Naive thymus-derived CD4-positive, alpha-beta T cell (primary cell): ENCODE measurements at places on chromosomes 5 and 9.

GRCh38 chr5:110383231-110383630, 343.2 kb downstream of the TMEM232 start:
- no peaks in the 10 kb centered on the region for H3K27me3 ChIP-seq
- no peak overlapping the region for H3K4me3 ChIP-seq
- H3K4me1 ChIP-seq: no peaks in the 10 kb centered on the region
- H3K27ac ChIP-seq: no peak overlapping the region

DNA sequence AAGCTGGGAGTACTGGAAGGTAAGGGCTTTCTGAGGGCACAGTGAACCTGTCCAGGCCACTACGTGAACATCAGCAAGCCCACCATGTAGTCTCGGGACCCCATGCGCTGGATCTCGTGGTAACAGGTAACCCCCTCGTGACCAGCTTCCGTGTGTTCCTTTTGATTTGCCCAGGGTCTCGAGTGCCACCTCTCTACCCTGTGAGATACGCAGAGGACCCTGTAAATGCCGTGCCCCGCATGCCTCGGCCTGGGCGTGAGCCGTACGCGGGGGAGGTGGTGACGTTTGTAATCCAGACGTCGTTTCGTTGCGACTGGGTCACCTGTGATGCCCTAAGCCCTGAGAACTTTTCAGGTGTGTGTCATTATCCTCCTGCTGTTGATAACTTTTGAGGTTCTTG, 45.5 kb downstream of the TENT4A start:
- H3K4me3 ChIP-seq: no peak overlapping the region
- H3K4me1 ChIP-seq: no peaks in the 10 kb centered on the region
- DNase-seq: no peak

DNA sequence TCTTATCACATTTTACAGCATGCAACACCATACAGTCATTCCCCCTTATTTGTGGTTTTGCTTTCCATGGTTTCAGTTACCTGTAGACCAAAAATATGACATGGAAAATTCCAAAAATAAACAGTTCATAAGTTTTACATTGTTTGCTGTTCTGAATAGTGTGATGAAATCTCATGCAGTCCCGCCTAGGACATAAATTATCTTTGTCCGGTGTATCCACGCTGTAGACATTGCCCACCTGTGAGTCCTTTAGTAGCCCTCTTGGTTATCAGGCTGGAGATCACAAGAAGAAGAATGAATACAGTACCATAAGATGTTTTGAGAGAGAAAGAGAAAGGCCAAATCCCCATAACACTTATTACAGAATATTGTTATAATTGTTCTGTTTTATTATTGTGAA, 68.1 kb downstream of the SLC46A2 start:
- no peaks in the 10 kb centered on the region for H3K27me3 ChIP-seq
- H3K27ac ChIP-seq: no peak overlapping the region
- H3K36me3 ChIP-seq: no peaks in the 10 kb centered on the region

DNA sequence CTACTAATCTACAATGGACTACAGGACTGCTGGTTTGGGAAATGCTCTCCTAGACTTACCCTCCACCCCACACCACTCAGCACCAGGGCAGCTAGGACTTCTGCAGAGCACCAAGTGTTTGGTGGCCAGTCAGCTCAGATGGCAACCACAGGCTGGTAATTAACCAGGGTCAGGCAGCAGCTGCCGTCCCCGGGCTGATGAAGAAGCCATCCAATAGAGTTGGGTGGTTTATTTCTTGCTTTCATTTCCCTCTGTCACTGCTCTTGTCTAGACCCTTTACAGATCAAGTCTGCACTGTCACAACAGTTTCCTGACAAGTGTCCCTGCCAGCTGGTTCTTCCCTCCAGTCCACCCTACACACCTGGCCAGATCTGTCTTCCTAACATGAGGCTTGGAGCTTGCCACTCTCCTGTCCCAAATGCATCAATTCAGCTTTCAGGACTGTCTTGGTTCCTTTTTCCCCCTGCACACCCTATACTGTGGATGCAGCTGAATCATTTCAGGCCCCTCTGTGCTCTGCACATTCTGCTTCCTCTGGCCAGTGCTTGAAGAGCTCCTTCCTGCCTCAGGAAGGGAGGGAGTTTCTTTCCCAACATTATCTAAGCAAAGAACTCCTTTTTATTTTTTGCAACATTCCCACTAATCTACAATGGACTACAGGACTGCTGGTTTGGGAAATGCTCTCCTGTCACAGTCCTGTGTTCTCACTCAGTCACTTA, 30.2 kb upstream of the HSPA9 start:
- DNase-seq: no peak
- no peaks in the 10 kb centered on the region for H3K4me1 ChIP-seq
- no peaks in the 10 kb centered on the region for H3K36me3 ChIP-seq

- H3K36me3 ChIP-seq: no peaks in the 10 kb centered on the region
- no peaks in the 10 kb centered on the region for H3K27me3 ChIP-seq
- no peak for DNase-seq
- H3K4me1 ChIP-seq: no peaks in the 10 kb centered on the region
- no peak overlapping the region for H3K27ac ChIP-seq
Observed at GRCh38 chr5:150529555-150529954, 21.6 kb downstream of the NDST1 start.

- no peak for DNase-seq
- H3K27me3 ChIP-seq: no peaks in the 10 kb centered on the region
- no peaks in the 10 kb centered on the region for H3K36me3 ChIP-seq
- H3K4me1 ChIP-seq: no peaks in the 10 kb centered on the region
- no peak overlapping the region for H3K27ac ChIP-seq
- no peak overlapping the region for H3K4me3 ChIP-seq
Observed at GRCh38 chr5:147101659-147102369, 133.0 kb upstream of the STK32A start.

DNA sequence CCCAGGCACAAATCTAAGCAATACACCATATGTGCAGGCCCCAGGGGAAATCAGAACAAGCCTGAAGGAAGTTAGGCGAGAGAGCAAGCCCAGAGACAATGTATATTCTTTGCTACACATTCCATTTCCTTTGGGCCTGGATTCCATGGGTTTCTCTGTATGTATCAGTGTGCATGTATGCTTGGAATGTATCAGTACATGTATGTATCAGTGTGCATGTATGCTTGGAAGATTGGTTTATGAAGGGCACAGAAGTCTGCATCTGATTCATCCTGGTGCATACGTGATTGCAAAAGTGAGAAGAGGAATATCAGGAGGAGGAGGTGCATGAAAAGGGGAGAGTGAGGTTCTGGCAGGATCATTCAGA, 232.6 kb upstream of the ANKRD55 start:
- H3K27ac ChIP-seq: no peak overlapping the region
- no peak overlapping the region for H3K4me3 ChIP-seq
- H3K4me1 ChIP-seq: no peaks in the 10 kb centered on the region
- H3K27me3 ChIP-seq: no peaks in the 10 kb centered on the region

- H3K4me3 ChIP-seq: no peak overlapping the region
- DNase-seq: no peak
- H3K36me3 ChIP-seq: no peaks in the 10 kb centered on the region
- H3K27me3 ChIP-seq: no peaks in the 10 kb centered on the region
Observed at GRCh38 chr9:97940741-97941140, 2.8 kb upstream of the HEMGN start.

DNA sequence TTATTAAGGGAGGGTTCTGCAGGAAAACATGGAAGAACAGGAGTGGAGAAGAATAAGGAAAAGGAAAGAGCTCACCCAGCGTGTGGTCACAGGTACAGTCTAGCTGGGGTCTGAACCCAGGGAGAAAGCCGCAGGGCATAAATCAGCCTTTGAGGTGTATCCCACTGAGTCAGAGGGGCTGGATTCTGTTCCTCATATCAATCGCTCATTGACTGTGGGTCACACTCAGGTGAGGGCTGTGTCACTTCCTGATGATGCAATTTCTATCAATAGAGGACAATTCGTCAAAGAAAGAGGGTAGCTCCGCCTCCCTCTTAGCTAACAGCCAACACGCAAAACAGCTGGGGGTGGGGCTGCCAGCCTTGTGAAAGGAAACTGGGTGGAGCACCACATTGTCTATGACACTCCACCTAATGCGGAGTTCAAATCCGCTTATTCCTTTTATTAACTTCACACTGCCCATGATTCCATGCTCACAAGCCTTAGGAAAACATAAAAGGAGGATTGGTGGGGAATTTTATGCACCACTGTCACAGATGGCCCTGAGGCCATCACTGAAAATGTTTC, 176.2 kb downstream of the ICE1 start:
- no peak overlapping the region for H3K4me3 ChIP-seq
- DNase-seq: no peak
- no peaks in the 10 kb centered on the region for H3K36me3 ChIP-seq
- no peaks in the 10 kb centered on the region for H3K27me3 ChIP-seq
- no peaks in the 10 kb centered on the region for H3K4me1 ChIP-seq
- no peak overlapping the region for H3K27ac ChIP-seq

GRCh38 chr5:165837286-165837685, 2331.9 kb downstream of the MAT2B start:
- H3K36me3 ChIP-seq: no peaks in the 10 kb centered on the region
- H3K27ac ChIP-seq: no peak overlapping the region
- no peaks in the 10 kb centered on the region for H3K27me3 ChIP-seq
- no peak for DNase-seq
- no peaks in the 10 kb centered on the region for H3K4me1 ChIP-seq

- H3K27me3 ChIP-seq: no peaks in the 10 kb centered on the region
- DNase-seq: no peak
- H3K27ac ChIP-seq: no peak overlapping the region
- H3K4me1 ChIP-seq: peaks cover 20% of the 10 kb centered on the region
- H3K4me3 ChIP-seq: no peak overlapping the region
Observed at GRCh38 chr5:150622157-150622556, 18.3 kb upstream of the SYNPO start.

- H3K4me1 ChIP-seq: no peaks in the 10 kb centered on the region
- H3K4me3 ChIP-seq: no peak overlapping the region
- H3K27ac ChIP-seq: no peak overlapping the region
- H3K27me3 ChIP-seq: no peaks in the 10 kb centered on the region
Observed at GRCh38 chr9:130526193-130526853, 53.1 kb upstream of the FUBP3 start.

- no peak for DNase-seq
- H3K4me1 ChIP-seq: no peaks in the 10 kb centered on the region
- no peak overlapping the region for H3K27ac ChIP-seq
- H3K27me3 ChIP-seq: no peaks in the 10 kb centered on the region
Observed at GRCh38 chr9:111843971-111844370, 49.2 kb upstream of the SHOC1 start.

GRCh38 chr5:58891086-58891970, 308.5 kb downstream of the RAB3C start:
- H3K36me3 ChIP-seq: no peaks in the 10 kb centered on the region
- H3K27me3 ChIP-seq: no peaks in the 10 kb centered on the region
- H3K4me1 ChIP-seq: no peaks in the 10 kb centered on the region
- DNase-seq: peak; percentile 38

DNA sequence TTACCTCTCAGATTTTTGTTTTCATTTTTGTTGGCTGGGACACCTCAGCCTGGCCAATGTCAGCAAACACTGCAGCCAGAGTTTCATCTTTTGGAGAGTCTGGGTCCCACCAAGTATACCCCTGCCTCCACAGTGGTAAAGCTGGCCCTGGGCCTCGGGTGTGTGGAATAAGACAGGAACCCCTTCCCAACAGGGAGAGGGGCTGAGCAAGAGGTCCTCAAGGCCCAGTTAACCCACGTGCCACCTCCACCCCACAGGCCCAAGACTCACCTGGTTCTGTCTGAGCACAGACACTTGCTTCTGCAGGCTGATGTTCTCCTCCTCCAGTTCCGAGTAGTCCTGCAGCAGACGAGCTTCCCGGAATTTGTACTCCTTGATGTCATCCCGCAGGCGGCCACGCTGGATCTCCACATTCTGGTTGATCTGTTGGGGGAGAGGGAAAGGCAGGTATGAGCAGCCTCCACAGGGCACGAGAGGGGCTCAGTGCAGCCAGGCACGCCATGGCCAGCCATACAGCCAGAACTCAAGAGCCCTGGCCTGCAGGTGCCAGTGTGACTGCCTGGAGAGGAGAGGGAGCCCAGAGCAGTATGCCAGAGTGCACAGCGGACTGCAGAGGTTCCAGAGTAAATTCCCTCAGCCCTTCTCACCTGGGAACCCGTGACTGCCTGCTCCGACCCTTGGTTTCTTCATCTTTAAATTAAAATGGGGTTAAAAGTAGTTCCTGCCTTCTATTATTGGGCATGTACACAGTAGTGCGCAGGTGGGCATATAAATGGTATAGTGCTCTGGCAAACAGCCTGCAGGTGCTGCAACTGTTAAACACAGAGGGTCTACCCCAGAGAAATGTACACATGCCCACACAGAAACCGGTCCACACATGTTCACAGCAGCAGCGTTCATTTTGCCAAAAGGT, 42.0 kb downstream of the BICD2 start:
- H3K36me3 ChIP-seq: peaks cover 11% of the 10 kb centered on the region
- no peak overlapping the region for H3K27ac ChIP-seq
- no peak overlapping the region for H3K4me3 ChIP-seq

DNA sequence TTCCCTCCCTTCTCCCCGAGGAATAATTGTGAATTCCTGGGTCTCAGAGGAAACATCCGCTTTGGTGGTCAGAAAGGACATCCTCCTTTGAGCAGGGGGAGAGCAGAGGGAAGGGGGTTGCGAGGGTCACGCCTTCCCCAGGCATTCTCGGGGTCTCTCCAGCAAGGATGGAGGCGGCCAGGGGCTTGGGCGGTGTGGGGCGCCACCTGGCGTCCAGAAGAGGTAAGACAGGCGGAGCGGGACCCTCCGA, 129.1 kb downstream of the KCNIP1 start:
- H3K27ac ChIP-seq: no peak overlapping the region
- H3K27me3 ChIP-seq: no peaks in the 10 kb centered on the region
- DNase-seq: peak; percentile 54
- no peaks in the 10 kb centered on the region for H3K36me3 ChIP-seq

DNA sequence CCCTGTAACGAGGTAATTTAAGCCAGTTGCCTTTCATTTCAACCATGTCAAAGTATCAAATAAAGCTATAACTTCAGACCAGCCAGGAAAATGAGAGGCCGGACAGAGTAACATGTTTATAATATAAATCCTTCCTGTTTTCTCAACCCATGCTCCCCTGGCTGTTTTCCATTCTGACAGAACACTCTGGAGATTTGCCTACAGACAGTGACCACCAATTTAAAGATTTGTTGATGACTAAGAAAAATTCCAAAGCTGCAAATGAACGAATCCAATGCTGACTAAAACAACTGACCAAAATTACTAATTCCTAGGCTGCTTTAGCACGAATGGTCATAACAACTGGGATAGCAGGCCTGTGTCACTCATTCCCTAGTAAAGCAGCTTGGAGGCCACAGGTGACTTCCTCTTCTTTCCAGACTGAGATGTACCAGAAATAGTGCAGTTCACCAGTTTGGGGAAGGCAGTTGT, 141.4 kb downstream of the AOPEP start:
- no peaks in the 10 kb centered on the region for H3K27me3 ChIP-seq
- H3K4me1 ChIP-seq: peaks cover 24% of the 10 kb centered on the region
- H3K4me3 ChIP-seq: no peak overlapping the region
- DNase-seq: no peak
- H3K36me3 ChIP-seq: no peaks in the 10 kb centered on the region

DNA sequence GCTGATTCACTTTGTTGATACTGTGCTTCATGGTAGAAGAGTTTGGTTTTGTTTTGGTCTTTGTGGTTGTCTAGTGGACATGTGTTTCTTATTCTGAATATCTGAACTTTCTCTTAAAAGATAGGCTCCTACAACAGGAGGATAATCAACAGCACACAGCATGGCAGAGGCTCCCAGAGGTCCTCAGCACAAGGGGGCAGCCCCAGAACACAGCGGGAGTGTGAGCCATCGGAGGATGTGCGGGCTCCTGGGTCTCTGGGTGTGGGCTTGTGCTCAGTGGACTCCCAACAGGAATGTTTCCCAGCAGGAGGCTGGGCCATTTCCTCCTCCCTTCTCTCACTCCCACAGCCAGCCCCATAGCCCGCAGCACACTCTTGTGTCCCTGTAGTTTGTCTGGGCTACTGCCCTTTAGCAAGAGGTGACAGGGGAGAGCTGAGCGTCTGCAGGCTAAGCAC, 164.3 kb upstream of the OTULINL start:
- peaks cover 30% of the 10 kb centered on the region for H3K4me1 ChIP-seq
- H3K4me3 ChIP-seq: no peak overlapping the region
- no peak overlapping the region for H3K27ac ChIP-seq
- no peak for DNase-seq
- H3K27me3 ChIP-seq: no peaks in the 10 kb centered on the region
